ENCODE measurements at places on chromosomes 6 and 20. TPM values are rescaled to one million over a fixed set of nuclear protein-coding genes. Genes with fewer than 3 reads are reported as not detected.

GRCh38 chr6:128370072-128370471 is 150.3 kb downstream of the PTPRK start:
- H3K4me1 ChIP-seq: no peaks in the 10 kb centered on the region
- no peaks in the 10 kb centered on the region for H3K27me3 ChIP-seq
- no peak overlapping the region for H3K4me3 ChIP-seq
- DNase-seq: no peak
- no peak overlapping the region for H3K27ac ChIP-seq
- H3K36me3 ChIP-seq: no peaks in the 10 kb centered on the region

DNA sequence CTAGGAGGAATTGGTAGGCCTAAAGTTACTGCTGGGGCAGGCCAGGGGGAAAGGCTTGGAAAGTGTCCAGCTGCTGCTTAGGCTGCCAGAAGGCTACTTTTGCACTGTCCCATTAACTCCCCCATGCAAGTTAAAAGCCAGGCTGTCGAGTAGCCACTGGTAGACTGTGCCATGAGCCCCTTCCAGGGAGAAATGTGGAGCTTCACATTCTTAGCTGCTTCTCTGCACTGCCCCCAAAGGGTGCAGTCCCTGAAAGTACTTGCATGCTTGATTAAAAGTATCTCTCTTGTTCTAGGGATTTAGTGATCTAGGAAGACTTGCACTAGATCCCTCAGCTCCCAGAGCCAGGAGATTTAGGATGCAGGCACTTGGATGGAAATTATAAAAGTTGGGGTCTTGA is 57.3 kb downstream of the CDC5L start:
- H3K27ac ChIP-seq: no peak overlapping the region
- no peaks in the 10 kb centered on the region for H3K27me3 ChIP-seq
- no peak for DNase-seq
- no peak overlapping the region for H3K4me3 ChIP-seq
- H3K36me3 ChIP-seq: peaks cover 47% of the 10 kb centered on the region
- H3K4me1 ChIP-seq: no peaks in the 10 kb centered on the region

GRCh38 chr6:63685446-63686379 is 50.1 kb downstream of the PHF3 start:
- H3K36me3 ChIP-seq: no peaks in the 10 kb centered on the region
- H3K27ac ChIP-seq: no peak overlapping the region
- H3K4me3 ChIP-seq: no peak overlapping the region
- DNase-seq: no peak

DNA sequence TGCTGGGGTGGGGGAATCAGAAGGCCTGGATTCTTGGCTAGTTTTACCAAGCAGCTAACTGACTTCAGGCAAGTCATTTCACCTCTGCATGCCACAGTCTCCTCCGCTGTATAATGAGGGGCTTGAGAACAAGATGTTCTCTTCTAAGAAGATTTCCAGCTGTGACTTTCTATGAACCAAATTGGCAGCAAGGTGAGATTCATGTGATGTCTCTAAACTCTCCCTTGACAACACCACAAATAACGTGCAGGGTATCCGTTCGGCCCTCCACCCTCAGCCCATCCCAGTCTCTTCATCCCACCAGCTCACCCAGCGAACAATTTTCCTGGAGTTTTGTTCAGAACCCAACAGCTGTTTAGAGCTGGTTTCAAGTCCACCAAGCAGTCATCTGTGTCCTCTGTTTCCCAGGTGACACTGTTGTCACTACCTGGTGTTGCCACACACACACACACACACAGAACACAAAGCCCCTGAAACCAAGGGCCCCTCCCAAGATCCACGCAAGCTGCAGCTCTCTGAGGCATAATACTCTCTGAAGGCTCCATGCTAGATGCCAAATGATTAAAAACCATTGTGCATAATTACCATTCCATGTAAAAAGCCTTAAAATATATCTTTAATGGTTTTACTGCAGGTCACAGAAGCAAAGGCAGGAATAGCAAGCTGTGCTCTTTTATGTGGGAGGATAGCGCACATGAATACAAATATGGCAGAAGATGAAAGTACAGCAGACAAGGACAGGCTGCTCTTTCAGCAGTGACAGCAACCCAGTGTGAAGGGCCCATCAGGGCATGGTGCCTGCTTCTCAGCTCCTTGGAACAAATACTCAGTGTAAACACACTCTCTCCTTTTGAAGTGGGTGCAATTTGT is 48.2 kb downstream of the ARHGAP18 start:
- H3K4me1 ChIP-seq: no peaks in the 10 kb centered on the region
- H3K36me3 ChIP-seq: no peaks in the 10 kb centered on the region
- no peak overlapping the region for H3K4me3 ChIP-seq
- DNase-seq: no peak
- H3K27ac ChIP-seq: no peak overlapping the region
- H3K27me3 ChIP-seq: no peaks in the 10 kb centered on the region

GRCh38 chr6:148667395-148667794 is 79.4 kb upstream of the UST start:
- no peak overlapping the region for H3K27ac ChIP-seq
- no peaks in the 10 kb centered on the region for H3K27me3 ChIP-seq
- no peaks in the 10 kb centered on the region for H3K36me3 ChIP-seq
- no peak overlapping the region for H3K4me3 ChIP-seq
- no peaks in the 10 kb centered on the region for H3K4me1 ChIP-seq
- DNase-seq: no peak

DNA sequence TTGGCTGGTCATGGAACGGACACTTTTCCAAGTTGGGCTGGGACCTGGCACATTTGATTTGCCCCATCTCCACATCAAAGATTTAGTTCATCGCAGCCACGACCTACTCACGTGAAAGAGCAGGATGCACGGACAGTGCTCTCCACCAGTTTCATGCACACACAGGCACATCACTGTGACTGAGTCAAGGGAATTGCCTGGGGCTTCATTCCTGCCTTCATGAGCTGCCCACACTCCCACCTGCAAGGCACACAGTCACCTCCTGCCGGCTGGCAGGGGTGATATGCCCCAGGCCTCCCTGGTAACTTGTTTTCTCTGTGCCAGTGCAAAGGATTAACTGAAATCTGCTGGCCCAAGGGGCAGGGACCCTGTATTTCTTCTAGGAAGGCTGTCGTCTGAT is 23.3 kb upstream of the CST1 start:
- no peaks in the 10 kb centered on the region for H3K36me3 ChIP-seq
- no peaks in the 10 kb centered on the region for H3K4me1 ChIP-seq
- H3K27me3 ChIP-seq: no peaks in the 10 kb centered on the region
- no peak overlapping the region for H3K4me3 ChIP-seq

DNA sequence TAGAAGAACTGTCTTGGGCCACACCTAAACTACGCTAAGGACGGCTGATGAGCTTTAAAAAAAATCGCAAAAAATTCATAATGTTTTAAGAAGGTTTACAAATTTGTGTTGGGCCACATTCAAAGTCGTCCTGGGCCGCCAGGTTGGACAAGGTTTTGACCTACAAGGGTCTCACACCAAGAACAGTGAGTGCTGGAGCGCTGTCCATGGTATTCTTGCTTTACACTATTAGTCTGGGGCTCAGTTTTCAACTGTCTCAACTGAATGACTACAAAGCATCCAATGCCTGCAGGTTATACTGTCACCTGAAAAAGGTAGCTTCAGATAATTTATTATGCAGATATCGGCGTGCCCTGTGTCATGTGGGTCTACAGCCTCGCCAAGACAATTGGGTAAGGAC is 3.7 kb upstream of the FAXC start:
- no peak for DNase-seq
- H3K36me3 ChIP-seq: no peaks in the 10 kb centered on the region
- H3K27me3 ChIP-seq: peaks cover 36% of the 10 kb centered on the region
- no peak overlapping the region for H3K4me3 ChIP-seq
- peaks cover 4% of the 10 kb centered on the region for H3K4me1 ChIP-seq

DNA sequence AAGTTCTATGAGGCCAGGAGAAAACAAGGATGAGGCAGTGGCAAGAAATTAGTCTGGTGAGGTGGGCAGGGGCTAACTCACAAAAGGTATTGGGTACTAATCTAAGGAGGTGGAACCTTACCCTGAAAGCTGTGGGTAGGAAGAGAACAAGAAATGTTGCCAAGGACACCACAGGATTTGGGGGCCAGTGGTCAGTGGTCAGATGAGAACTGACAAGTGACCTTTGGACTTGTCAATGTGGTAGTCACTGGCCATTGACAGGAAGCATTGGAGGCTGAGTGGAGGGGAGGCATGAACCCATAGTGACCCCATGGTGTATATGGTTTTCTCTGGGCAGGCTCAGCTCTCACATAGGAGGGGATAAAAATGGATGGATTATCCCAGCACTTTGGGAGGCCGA is 25.3 kb upstream of the SMIM29 start:
- no peak for DNase-seq
- no peak overlapping the region for H3K27ac ChIP-seq
- H3K4me1 ChIP-seq: peaks cover 52% of the 10 kb centered on the region
- no peaks in the 10 kb centered on the region for H3K27me3 ChIP-seq

GRCh38 chr20:9608639-9609340 is 94.4 kb downstream of the LAMP5 start:
- no peak overlapping the region for H3K27ac ChIP-seq
- no peaks in the 10 kb centered on the region for H3K4me1 ChIP-seq
- H3K27me3 ChIP-seq: no peaks in the 10 kb centered on the region
- H3K4me3 ChIP-seq: no peak overlapping the region
- DNase-seq: no peak

DNA sequence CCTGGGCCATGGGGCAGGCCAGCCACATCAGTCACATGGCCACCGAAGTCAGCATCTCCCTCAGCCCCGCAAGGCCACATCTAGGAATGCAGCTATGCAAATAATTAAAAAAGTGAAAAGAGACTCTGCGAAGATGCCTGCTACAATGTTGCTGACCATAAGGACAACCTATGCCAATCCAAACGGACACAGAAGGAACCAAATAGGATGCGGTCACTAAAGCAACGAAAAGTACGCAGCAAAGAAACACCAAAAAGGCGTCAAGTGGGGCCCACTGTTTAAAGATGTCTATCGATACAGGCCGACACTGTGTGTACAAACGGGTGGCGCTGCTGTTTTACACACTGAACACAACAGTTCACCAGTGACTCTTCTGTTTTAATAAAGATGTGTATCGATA is 56.4 kb downstream of the TAF4 start:
- H3K4me3 ChIP-seq: no peak overlapping the region
- H3K27ac ChIP-seq: no peak overlapping the region
- DNase-seq: no peak
- no peaks in the 10 kb centered on the region for H3K27me3 ChIP-seq

DNA sequence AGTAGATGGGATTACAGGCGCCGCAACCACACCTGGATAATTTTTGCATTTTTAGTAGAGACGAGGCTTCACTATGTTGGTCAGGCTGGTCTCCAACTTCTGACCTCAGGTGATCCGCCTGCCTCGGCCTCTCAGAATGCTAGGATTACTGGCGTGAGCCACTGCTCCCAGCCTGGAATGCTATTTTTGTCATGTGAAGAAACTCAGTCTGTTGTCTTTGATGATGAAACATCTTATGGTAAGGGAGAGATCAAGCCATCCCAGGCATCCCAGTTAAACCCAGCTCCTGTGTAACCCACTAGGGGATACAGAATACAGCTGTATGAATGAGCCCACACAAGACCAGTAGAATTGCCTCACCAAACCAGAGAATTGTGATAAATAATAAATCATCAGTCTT is 83.6 kb upstream of the RBM24 start:
- no peak for DNase-seq
- H3K27me3 ChIP-seq: no peaks in the 10 kb centered on the region
- H3K36me3 ChIP-seq: no peaks in the 10 kb centered on the region
- H3K4me1 ChIP-seq: peaks cover 2% of the 10 kb centered on the region
- no peak overlapping the region for H3K27ac ChIP-seq

DNA sequence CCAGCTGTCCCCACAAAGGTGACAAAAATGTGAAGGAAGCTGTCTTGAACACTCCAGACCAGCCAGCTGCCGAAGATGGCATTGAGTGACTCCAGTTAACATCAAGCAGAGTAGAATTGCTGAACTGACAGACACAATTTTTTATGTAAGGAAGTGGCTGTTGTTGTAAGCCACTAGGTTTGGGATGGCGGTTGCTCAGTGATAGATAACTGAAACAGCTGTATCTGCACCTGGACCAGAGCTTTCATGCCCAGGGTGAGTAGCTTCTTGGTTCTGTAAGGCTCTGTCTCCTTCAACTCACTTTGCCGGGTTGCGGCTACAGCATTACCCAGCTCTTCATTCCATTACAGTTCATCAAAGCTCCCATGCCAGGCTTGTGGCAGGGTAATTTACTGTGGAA is 49.7 kb upstream of the DDR1 start:
- no peak for DNase-seq
- H3K36me3 ChIP-seq: no peaks in the 10 kb centered on the region
- peaks cover 8% of the 10 kb centered on the region for H3K4me1 ChIP-seq
- H3K27me3 ChIP-seq: no peaks in the 10 kb centered on the region
- H3K4me3 ChIP-seq: no peak overlapping the region

DNA sequence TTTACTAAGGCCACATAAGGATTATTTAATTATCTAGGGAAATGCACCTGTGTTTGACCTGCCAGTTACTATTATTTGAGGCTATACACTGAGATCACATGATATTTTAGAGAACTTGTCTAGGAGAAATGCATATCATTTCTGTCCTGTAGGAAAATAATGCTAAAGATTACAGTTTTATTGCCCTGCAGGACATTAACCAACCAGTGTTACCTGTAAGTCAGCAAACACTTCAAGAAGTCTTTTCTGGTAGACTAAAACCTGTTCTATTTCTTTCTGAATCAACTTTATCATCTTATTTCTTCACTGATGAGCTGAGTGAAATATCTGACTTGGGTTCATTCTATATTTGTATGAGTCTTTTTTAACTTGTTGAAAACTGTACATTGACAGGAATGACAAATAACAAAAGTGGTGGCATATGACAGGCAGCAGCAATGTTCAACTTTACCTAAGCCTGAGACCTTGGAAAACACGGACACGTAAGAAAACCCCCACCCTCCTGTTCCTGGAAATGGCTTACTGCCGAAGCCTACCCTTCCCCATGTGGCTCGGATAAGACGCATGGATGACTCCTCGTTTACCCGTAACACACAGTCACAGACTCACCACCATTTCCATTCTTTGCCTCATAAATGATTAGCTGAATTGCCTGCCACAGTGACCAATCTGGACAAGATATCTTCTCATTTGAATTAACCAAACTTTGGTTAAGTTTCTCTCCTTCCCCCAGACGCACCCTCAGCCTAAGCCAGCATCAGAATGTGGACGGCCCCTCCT is 118.0 kb upstream of the CD93 start:
- no peak overlapping the region for H3K4me3 ChIP-seq
- DNase-seq: no peak
- peaks cover 51% of the 10 kb centered on the region for H3K4me1 ChIP-seq
- H3K36me3 ChIP-seq: no peaks in the 10 kb centered on the region

GRCh38 chr6:1925743-1926430 is 316.2 kb downstream of the FOXC1 start:
- no peak overlapping the region for H3K27ac ChIP-seq
- no peaks in the 10 kb centered on the region for H3K27me3 ChIP-seq
- DNase-seq: no peak
- no peak overlapping the region for H3K4me3 ChIP-seq
- H3K4me1 ChIP-seq: no peaks in the 10 kb centered on the region

- no peak for DNase-seq
- no peak overlapping the region for H3K4me3 ChIP-seq
- H3K36me3 ChIP-seq: no peaks in the 10 kb centered on the region
- H3K27me3 ChIP-seq: no peaks in the 10 kb centered on the region
- no peaks in the 10 kb centered on the region for H3K4me1 ChIP-seq
- H3K27ac ChIP-seq: no peak overlapping the region
Observed at GRCh38 chr6:159130846-159131245, 38.4 kb upstream of the FNDC1 start.

The PKHD1 gene
- not detected for total RNA-seq

The SLC32A1 gene
- total RNA-seq: not detected

The IPCEF1 gene
- total RNA-seq: 2.0 TPM

All from heart left ventricle (tissue), 16 donors.